ENCODE measurements at places on chromosomes 5 and 9. TPM values are rescaled to one million over a fixed set of nuclear protein-coding genes. Genes with fewer than 3 reads are reported as not detected.

- H3K27ac ChIP-seq = no peak overlapping the region
- DNase-seq = no peak
- H3K4me1 ChIP-seq = no peaks in the 10 kb centered on the region
Measured at GRCh38 chr5:172334641-172335040, 51.1 kb upstream of the UBTD2 start.

DNA sequence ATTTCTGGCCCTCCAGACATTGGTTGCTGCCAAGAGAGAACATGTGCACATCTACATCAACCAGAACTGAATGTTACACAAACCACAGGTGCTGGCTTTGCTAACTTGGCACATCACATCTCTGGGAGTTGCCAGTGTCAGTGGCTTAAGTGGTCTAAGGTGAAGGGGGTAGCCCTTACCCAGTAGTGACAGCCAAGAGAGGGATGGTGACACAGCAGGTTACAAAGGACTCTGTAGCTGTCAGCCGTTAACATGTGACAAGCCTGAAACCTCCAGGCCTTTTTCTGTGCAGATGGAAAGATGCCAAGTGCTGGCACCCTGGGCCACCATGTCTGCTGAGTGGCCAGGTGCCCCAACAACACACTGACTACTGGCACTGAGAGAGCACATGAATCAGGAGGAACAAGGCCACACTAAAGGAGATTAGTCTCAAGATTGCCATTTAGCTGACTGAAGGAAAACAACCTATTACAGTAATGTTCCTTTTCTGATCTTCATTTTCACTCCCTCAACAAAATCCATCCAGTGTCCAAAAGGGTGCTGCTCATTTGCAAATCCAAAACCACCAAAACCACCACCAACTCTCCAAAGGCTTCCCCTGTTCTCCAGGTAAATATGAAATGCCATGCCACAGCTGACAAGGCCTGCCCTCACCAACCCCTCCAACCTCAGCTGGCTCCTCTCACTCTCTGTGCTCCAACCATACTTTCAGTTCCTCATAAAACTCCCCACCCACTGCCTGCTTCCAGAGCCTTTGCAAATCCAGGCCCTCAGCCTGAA, 20.2 kb downstream of the SIL1 start:
- DNase-seq = no peak
- no peak overlapping the region for H3K27ac ChIP-seq
- peaks cover 2% of the 10 kb centered on the region for H3K36me3 ChIP-seq
- no peaks in the 10 kb centered on the region for H3K27me3 ChIP-seq

The SNCAIP gene
- total RNA-seq = not detected

DNA sequence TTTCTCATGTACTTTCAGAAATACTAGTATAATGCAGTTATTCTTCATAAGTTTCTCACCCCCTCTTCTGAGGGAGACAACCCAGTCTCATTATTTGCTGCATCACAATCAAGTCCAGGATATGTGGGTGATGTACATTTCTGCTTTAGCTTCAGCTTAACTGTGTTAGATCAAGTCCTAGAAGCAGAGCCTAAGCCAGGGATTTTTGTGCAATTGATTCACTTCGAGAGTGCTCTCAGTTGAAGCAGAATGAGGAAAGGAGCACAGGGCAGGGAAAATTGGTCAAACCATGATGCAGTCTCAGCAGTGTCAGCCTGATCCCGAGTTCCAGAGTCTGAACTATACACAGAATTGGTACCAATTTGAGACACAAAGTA, 15.1 kb downstream of the HNRNPK start:
- H3K27me3 ChIP-seq = no peaks in the 10 kb centered on the region
- H3K36me3 ChIP-seq = peaks cover 23% of the 10 kb centered on the region
- H3K4me1 ChIP-seq = peaks cover 9% of the 10 kb centered on the region

GRCh38 chr9:106588626-106589025, 274.3 kb upstream of the ZNF462 start:
- no peak for DNase-seq
- H3K36me3 ChIP-seq = no peaks in the 10 kb centered on the region
- H3K4me1 ChIP-seq = no peaks in the 10 kb centered on the region
- H3K27ac ChIP-seq = no peak overlapping the region
- no peaks in the 10 kb centered on the region for H3K27me3 ChIP-seq
- H3K4me3 ChIP-seq = no peak overlapping the region

- H3K4me3 ChIP-seq = no peak overlapping the region
- DNase-seq = no peak
- H3K4me1 ChIP-seq = no peaks in the 10 kb centered on the region
Measured at GRCh38 chr9:28678097-28678496, 1104.8 kb upstream of the C9orf72 start.

DNA sequence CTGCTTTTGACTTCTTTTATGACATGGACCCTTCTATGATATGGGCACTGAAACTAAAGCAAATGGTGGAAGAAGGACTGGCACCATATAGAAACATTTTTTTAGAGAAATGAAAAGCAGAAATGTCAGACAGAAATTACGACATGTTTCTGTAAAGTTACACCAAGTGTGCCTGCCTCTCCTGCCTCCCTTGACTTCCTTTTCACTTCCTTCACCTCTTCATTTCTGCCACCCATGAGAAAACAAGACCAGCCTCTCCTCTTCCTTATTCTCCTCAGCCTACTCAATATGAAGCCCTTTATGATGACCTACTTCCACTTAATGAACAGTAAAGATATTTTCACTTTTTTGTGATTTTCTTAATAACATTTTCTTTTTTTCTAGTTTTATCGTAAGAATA, 44.5 kb downstream of the ERCC6L2 start:
- H3K27me3 ChIP-seq = no peaks in the 10 kb centered on the region
- H3K36me3 ChIP-seq = peaks cover 33% of the 10 kb centered on the region
- DNase-seq = no peak
- H3K4me1 ChIP-seq = no peaks in the 10 kb centered on the region

- H3K36me3 ChIP-seq = no peaks in the 10 kb centered on the region
- H3K4me3 ChIP-seq = no peak overlapping the region
- peak; percentile 21 for DNase-seq
Measured at GRCh38 chr9:99296291-99296951, 74.3 kb downstream of the SEC61B start.

- no peak for DNase-seq
- H3K4me1 ChIP-seq = no peaks in the 10 kb centered on the region
- H3K4me3 ChIP-seq = no peak overlapping the region
- H3K27ac ChIP-seq = no peak overlapping the region
- H3K27me3 ChIP-seq = peaks cover 13% of the 10 kb centered on the region
- H3K36me3 ChIP-seq = no peaks in the 10 kb centered on the region
Measured at GRCh38 chr5:170489199-170489598, 14.6 kb upstream of the KCNIP1 start.

DNA sequence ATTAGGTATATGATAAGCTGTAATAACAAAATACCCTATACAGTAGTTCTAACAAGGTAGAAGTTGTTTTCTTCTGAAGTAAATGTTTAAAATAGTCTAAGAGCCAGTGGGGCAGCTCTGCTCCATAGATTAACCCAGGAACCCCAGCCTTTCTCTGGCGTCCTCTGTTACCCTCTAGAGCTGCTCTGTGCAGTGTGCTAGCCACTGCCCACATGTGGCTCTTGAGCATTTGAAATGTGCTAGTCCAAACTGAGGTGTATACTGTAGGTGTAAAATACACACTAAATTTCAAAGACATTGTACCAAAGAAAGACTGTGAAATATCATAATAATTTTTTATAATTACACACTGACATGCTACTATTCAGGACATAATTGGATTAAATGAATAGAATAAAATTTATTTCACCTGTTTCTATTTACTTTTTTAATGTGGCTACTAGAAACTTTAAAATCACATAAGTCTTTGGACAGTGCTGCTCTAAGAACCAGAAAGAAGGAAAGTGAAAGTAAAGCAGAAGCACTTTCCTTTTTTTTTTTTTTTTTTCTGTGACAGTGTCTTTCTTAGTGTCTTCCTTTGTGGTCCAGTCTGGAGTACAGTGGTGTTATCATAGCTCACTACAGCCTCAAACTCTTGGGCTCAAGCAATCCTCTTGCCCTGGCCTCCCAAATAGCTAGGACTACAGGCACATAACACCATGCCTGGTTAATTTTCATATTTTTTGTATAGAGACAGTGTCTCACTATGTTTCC, 39.3 kb downstream of the RAI14 start:
- DNase-seq = no peak
- no peaks in the 10 kb centered on the region for H3K36me3 ChIP-seq
- peaks cover 19% of the 10 kb centered on the region for H3K4me1 ChIP-seq
- H3K4me3 ChIP-seq = no peak overlapping the region

DNA sequence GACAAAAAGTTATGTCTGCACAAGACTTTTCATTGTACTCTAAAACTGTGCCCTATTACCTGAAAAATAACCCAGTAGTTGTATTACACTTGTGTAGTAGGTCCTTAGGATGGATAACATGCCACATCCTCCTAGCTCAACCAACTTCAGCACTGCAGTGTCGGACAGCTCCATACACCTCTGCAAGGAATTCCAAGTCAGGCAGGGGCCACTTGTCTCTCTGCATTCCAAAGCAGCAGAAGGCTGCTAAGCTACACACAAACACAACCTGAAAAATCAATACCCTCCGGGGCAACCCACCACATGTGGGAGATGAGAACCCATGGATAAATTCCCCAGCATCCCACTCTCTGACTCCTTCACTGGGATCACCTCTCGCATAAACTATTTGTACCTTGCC, 50.2 kb downstream of the MED10 start:
- DNase-seq = peak; percentile 34
- no peak overlapping the region for H3K4me3 ChIP-seq
- peaks cover 30% of the 10 kb centered on the region for H3K36me3 ChIP-seq
- no peaks in the 10 kb centered on the region for H3K4me1 ChIP-seq

The GPR150 gene
- 0.82 TPM for total RNA-seq
